ENCODE measurements at places on chromosomes 2 and 18.

- DNase-seq = no peak
Measured at GRCh38 chr2:53177327-53177726, 590.3 kb upstream of the CHAC2 start.

DNA sequence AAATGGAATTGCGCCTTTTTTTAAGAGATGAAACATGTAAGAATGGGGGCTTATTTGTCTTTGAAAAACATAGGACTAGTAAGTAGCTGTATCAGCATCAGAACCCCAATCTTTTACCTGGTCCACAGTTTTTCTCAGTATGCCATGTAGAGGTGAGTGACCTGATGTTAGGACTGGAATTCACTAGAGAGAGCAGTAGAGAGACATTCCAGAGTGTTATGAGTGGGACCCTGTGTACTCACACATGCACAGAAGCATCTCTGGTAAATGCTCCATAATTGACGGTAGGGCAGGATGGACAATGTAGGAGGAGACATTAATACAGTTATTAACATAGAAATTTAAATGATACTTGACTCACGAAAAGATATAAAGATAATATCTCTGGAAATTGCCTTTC lies 1.4 kb upstream of the GALNT13 start:
- DNase-seq = peak; percentile 8

GRCh38 chr2:10326707-10327594 lies 24.2 kb downstream of the HPCAL1 start:
- no peak for DNase-seq

- no peak for DNase-seq
Measured at GRCh38 chr2:120174963-120175581, 48.1 kb downstream of the TMEM185B start.

DNA sequence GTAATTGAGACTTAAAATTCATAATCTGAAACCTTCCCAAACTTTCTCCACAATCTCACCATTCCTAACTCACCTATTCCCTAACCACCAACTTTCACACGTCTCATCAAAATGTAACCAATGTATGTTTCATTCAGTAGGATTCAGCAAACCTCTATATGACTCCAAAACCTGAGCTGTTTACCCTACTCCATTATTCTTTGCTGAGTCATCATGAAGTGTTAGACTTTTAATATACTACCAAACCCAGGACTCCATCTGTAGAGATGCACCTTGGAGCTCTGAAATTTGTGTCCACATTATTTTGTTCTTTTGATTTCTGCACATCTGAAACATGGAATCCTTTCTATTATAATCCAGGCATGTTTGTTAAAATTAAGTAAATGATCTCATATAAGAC lies 727.0 kb upstream of the PIK3C3 start:
- DNase-seq = no peak

GRCh38 chr18:48919547-48919946 lies 31.2 kb downstream of the SMAD7 start:
- no peak for DNase-seq

GRCh38 chr2:237143118-237143517 lies 57.4 kb downstream of the COPS8 start:
- DNase-seq = no peak

DNA sequence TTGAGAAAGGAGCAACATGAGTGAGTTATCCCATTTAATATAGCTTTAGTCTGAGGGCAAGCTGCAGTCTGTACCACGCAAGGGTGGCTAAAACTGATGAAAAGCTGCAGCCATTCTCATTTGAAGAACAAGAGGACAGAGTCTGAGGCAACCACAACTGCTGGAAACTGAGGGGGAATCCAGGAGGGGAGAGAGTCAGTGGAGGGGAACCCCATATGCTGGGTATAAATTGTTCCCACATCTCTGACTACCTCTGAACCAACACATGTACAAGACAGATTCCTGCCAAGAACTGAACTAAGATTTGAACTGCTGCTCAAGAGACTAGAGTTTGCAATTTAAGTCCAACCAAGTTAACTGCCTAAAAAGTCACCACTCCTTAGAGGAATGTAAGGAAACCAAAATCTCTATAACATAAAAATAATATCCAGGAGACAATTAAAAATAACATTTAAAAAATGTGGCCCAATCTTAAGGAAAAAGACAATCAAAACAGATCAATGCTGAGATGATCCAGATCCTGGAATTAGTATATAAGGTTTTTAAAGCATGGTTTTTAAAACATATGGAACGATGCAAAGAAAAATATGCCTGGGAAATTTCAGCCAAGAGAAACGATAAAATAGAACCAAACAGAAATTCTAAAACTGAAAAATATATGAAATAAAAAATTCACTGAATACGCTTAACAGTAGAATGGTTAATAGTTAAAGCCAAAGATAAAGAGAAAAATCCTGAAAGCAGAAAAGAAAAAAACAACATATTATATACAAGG lies 11.2 kb downstream of the CWC22 start:
- no peak for DNase-seq

GRCh38 chr18:23137097-23137635 lies 1.9 kb downstream of the CABLES1 start:
- DNase-seq = no peak

- DNase-seq = no peak
Measured at GRCh38 chr2:19937004-19937403, 35.2 kb upstream of the TTC32 start.

DNA sequence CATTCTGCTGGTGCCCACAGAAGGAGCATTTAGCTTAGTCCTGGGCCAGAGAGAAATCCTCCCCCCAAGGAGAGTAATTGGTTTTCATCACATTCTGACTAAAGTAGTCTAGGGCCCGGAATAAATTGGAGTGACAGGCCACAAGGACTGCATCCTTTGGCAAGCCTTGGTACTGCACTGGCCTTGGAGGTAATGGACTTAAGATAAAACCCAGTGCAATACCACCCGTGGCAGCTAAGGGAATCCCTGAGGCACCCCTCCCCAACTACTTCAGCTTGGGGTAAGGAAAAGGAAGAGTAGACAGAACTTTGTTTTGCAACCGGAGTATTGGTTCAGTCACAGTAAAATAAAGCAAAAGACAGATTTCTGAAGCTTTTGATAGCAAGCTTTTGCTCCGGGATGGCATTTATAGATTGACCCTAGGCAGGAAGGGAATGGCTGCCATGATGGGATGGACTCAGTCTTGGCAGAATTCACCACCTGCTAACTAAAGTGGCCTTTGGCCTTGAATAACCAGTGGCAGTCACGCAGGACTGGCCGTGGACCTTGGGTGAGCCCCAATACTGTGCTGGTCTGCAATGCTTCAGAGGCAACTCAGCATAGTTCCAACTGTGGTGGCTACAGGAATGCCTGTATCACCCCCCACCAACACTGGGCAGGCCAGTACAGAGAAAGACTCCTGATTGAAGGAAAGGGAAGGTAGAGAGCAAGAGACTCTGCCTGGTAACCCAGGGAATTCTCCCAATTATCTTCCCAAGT lies 14.1 kb downstream of the ORC4 start:
- no peak for DNase-seq

GRCh38 chr2:221415789-221416188 lies 156.3 kb downstream of the EPHA4 start:
- DNase-seq = no peak

DNA sequence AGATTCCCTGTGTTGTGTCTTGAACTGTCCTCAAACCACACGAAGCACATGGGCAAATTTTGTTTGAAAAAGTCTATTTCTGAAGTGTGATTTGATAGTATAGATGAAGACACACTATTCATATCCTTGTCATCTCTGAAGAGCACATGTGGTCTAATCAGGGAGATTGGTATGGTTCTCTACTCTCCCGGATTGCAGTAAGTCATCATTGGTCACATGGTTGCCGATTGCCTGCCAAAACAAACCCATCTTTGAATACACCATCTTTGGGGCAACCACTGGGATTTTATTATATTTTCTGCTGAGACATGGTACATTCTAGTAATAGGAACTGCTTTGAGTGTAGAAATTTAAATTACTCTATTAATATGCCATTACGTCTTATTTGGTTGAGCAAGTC lies 186.9 kb downstream of the MYO1B start:
- no peak for DNase-seq

DNA sequence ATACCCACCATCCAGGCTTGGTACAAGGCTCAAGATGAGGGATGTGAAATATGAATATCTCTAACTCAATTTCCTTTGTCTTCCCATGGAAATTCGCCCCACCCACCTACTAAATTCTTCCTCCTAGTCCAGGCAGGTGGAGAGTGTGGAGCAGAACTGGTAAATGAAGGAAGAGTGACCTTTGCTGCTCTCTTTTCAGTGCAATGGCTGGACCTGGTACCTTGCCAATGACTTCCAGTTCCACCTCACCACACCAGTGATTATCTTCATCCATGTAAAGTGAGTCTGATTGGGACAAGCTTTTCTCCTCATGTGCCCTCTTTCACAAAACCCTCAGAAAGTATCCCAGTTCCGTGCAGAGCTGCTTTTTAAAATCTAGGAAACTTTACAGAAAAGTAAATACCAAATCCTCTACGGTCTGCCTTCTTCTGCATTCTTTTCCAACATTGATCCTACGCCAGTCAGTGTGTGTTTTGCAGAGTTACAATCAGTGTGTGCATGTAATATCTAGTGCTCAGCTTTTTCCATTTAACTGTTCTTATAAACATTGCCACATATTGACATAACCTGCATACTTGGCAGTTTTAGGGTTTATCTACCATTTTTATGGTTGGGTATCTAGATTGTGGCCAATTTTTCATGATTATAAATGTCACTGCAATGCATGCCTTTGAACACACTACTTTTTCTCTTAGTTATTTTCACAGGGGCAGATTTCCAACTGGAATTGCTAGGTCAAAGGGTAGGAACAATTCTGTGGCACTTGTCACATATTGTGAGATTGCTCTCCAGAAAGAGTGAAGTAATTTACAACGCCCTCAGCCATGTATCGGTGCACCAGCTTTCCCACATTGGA lies 86.5 kb upstream of the SEC11C start:
- DNase-seq = no peak

DNA sequence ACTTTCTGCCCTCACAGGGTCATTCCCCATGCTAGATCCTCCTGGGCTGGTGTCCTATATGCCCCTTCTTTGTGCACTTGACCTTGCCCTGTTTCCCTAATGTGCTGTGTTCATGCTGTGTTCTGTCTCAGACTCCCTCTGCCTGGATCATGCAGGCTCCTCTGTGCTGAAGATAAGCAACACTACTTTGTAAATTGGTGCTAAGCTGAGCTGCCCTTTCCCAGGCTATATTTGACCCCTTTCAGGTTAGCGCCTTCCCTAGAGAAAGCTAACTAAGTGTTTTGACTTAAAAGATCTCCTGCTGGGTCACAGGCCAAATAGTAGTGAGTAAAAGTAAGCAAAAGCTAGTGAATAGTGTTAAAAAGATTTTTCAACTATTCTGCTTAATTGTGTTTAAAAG lies 257.2 kb upstream of the RGPD4 start:
- DNase-seq = no peak

GRCh38 chr2:234047361-234047760 lies 3.1 kb upstream of the SPP2 start:
- no peak for DNase-seq

DNA sequence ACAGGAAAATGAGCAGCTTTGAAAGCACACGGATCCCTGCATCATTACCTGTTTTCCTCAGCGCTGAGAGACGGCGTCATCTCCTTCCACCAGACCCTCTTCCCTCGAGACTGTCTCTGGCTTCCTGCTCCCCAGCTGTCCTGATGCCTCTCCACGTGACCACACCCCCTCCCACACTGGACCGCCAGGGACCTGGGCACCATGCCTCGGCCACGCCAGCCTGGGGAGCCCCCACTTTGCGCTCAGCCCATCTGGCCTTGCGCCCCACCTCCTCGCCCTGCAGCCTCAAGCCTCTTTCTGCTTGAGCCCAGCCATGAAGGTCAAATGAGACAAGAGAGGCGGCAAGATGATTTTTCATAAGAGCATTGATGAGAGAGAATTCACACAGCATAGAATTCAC lies 66.0 kb upstream of the ACKR3 start:
- no peak for DNase-seq

DNA sequence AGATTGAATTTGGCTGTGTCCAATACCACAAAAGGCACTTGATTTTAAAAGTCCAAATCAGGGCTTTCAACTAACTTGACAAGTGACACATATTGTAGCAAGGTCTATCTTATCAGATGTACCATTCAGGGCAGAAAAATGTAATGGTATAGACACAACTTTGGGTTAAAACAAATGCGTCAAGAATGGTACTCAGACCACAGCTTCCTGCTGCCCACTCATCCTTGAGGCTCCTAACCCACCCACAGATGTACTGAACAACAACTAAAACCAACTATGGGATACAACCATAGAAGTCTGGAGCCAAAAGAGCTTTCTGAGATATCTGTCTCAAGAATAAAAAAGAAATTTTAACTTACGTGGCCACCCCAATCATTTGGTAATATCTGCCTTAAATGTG lies 105.2 kb downstream of the RBM43 start:
- no peak for DNase-seq

GRCh38 chr2:85615413-85615728 lies 615 bp upstream of the USP39 start:
- no peak for DNase-seq

- DNase-seq = no peak
Measured at GRCh38 chr2:545711-546650, 131.2 kb downstream of the TMEM18 start.

DNA sequence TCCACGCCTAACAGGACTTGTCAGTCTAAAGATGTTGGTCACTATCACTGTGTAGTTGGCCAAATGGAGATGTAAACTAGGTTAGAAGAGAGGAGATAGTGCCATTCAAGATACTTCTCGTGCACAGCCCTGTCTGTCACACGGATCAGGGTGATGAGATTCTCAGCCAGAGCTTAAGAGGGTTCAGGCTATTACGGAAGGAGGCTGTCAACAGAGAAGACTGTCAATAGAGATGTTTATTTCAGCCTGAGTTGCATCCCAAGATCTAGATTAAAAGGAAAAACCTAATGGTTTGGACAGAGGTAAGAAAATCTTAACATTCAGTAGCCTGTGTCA lies 83.4 kb downstream of the AAK1 start:
- DNase-seq = no peak

- DNase-seq = no peak
Measured at GRCh38 chr18:2882201-2882600, 35.4 kb downstream of the EMILIN2 start.

DNA sequence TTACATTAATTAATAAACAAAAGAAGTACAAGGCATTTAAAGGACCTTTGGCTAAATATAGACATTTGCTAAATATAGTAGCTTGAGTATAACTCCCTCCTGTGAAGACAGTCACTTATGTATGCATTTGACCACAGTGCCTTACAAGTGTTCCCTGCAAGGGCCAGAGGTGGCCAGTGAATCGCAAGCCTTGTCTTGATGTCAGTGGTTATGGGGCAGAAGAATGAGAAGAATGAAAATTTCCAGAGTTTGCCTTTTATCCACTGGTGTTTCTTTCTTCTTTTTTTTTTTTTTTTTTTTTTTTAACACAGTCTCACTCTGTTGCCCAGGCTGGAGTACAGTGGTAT lies 1.8 kb downstream of the LRRFIP1 start:
- DNase-seq = no peak

GRCh38 chr2:216857131-216857550 lies 2.7 kb downstream of the TNP1 start:
- no peak for DNase-seq

DNA sequence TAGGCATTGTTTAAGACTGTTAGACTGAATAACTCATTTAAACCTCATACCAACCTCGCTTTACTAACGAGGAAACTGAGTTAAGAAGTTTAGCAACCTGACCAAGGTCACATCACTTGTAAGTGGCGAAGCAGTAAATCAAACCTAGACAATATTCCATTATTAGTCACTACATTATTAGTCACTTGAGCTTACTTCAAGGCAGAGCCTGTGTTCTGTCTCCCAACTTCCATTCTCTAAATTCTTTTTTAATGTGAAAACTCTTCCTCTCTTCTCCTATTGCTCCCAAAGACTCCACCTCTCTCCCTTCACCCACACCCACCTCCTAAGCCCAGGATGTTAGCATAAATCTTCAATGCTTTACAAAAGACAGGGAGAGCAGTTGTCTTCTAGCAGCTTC lies 156.5 kb downstream of the ARL6IP6 start:
- no peak for DNase-seq

Measured in NCI-H1930 (cell line).